ENCODE measurements at places on chromosomes 7 and 10. TPM values are rescaled to one million over a fixed set of nuclear protein-coding genes. Genes with fewer than 3 reads are reported as not detected.

DNA sequence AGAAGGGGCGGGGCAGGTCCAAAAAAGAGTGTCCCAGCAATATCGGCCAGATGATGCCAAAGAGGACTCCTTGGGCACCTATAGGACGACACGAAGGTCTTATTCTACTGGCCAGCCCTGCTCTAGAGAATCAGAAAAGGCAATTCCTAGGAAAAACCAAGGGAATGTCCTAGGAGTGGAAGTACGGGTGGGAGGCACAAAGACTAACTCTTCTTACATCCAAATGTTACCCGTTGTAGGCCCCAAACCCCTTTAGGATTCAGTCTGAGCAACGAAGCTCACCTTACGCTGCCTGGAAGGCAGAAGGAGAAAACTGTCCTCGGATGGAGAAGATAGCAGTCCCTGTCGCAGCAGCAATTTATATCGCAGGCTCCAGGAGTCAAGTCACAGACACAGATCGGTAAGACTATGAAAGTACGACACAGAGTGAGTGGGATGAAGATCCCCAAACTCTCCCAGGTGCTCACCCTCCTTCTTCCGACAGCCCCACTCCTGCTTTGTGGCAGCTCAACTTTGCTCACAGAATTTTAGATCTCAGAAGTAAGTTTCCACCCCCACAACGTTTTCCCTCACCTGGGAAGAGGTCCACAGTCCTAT lies 558 bp downstream of the TCTN3 start:
- peaks cover 11% of the 10 kb centered on the region for H3K4me1 ChIP-seq
- H3K4me3 ChIP-seq: peak overlapping the region; percentile 97
- DNase-seq: no peak
- H3K36me3 ChIP-seq: no peaks in the 10 kb centered on the region

DNA sequence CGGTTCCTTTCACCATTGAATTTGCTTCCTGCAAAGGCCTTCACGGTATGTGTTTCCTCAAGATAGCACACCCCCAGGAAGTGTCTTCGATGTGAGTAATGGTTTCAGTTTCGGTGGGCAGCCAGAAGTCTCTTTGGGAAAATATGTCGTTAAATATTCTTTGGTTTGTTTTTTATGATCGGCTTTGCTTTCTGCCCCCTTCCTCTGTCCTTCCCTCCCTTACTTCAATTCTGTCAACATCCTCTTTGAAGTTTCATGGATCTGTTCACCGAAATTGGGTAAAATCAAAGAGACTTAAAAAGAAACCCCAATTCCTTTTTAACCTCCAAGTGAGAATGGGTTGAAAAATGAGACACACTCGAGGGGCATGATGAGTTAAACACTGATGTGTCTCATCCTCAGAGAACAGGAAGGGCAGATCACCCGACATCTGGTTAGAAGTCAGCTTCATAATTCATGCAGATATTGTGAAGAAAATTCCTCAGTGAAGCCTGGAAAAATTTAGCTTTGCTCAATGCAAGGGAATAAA lies 170.8 kb upstream of the HABP2 start:
- H3K4me1 ChIP-seq: peaks cover 40% of the 10 kb centered on the region
- H3K27me3 ChIP-seq: no peaks in the 10 kb centered on the region
- peak overlapping the region; percentile 74 for H3K27ac ChIP-seq
- DNase-seq: no peak
- H3K4me3 ChIP-seq: no peak overlapping the region

GRCh38 chr7:95601316-95601715 lies 5.0 kb upstream of the PDK4 start:
- peaks cover 43% of the 10 kb centered on the region for H3K4me1 ChIP-seq
- H3K36me3 ChIP-seq: no peaks in the 10 kb centered on the region
- no peak for DNase-seq
- H3K27ac ChIP-seq: no peak overlapping the region
- peaks cover 9% of the 10 kb centered on the region for H3K27me3 ChIP-seq
- no peak overlapping the region for H3K4me3 ChIP-seq

- no peak overlapping the region for H3K4me3 ChIP-seq
- no peaks in the 10 kb centered on the region for H3K36me3 ChIP-seq
- no peak overlapping the region for H3K27ac ChIP-seq
- no peaks in the 10 kb centered on the region for H3K4me1 ChIP-seq
Observed at GRCh38 chr10:121296881-121297585, 301.2 kb downstream of the FGFR2 start.

DNA sequence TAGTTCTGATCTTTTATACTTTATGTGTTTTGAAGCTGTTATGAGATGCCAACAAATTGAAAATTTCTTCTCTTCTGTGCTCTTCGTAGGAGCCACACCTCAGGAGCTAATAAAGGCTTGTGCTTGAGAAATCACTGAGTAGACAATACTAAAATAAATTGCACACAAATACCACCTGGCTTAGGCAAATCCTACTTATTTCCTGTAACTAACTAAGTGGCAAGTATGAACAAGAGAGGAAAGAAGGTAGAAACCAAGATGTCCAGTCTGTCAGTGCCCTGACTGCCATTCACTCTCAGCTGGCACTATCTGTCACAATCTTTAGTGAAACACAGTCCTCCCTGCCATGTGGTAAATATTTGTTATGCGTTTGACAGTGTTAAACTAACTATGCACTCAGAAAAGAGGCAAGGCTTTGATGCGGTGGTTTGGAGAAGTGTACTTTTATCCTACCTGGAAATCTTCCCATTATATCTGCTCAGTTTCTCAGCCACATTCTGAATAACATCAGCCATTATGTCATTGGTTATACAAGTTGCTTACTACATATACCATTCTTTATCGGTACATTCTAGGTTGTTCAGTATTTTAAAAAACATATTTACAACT lies 293.4 kb upstream of the VWC2 start:
- no peaks in the 10 kb centered on the region for H3K4me1 ChIP-seq
- no peaks in the 10 kb centered on the region for H3K36me3 ChIP-seq
- H3K4me3 ChIP-seq: no peak overlapping the region
- no peak for DNase-seq
- no peak overlapping the region for H3K27ac ChIP-seq
- no peaks in the 10 kb centered on the region for H3K27me3 ChIP-seq

DNA sequence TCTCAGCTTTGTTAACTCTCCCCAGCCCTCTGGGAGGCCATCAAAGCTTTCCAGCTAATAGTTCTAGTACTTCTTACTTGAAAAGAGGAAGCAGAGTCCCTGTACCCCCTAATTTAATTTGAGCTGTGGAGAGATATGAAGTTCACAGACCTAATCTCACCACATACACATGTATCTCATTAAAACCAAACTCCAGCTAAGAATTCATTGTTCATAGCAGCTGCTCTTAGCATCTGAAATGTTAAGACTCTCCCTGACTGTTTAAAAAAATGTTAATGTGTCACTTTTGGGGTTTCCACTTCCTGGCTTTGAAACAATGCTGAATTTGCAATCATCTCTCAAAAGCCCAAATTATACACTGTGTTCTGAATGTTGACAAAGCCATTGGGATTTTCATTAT lies 16.2 kb upstream of the MRC1 start:
- DNase-seq: no peak
- H3K4me3 ChIP-seq: no peak overlapping the region
- no peaks in the 10 kb centered on the region for H3K4me1 ChIP-seq
- H3K27ac ChIP-seq: no peak overlapping the region
- H3K27me3 ChIP-seq: no peaks in the 10 kb centered on the region
- H3K36me3 ChIP-seq: no peaks in the 10 kb centered on the region

- H3K4me1 ChIP-seq: no peaks in the 10 kb centered on the region
- peak; percentile 6 for DNase-seq
- no peaks in the 10 kb centered on the region for H3K27me3 ChIP-seq
- no peaks in the 10 kb centered on the region for H3K36me3 ChIP-seq
- H3K4me3 ChIP-seq: no peak overlapping the region
Observed at GRCh38 chr7:157557263-157557662, 220.5 kb downstream of the DNAJB6 start.

DNA sequence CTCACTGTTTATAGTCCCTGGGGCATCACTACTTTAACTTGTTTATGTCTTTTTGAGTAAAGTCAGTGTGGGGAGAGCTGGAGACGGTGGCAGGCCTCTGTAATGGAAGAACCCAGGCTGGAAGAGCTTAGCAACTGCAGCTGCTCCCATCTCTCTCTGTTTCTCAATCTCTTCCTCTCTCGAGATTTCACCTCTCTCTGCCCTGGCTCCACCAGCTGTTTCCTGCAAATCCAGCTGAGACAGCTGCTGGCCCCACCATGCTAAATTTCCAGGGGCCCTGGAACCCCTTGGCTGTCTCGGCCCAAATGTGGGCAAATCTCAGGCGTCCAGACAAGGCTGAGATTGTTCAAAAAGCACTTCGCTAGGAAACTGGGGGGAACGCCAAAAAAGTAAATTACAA lies 25.8 kb upstream of the SLF2 start:
- H3K4me3 ChIP-seq: no peak overlapping the region
- no peak for DNase-seq
- no peaks in the 10 kb centered on the region for H3K36me3 ChIP-seq
- H3K27me3 ChIP-seq: peaks cover 41% of the 10 kb centered on the region

GRCh38 chr7:158834878-158835784 lies 5.8 kb upstream of the ESYT2 start:
- H3K27me3 ChIP-seq: no peaks in the 10 kb centered on the region
- H3K4me1 ChIP-seq: peaks cover 9% of the 10 kb centered on the region
- peak overlapping the region; percentile 13 for H3K27ac ChIP-seq
- no peak for DNase-seq
- H3K4me3 ChIP-seq: no peak overlapping the region
- H3K36me3 ChIP-seq: no peaks in the 10 kb centered on the region

DNA sequence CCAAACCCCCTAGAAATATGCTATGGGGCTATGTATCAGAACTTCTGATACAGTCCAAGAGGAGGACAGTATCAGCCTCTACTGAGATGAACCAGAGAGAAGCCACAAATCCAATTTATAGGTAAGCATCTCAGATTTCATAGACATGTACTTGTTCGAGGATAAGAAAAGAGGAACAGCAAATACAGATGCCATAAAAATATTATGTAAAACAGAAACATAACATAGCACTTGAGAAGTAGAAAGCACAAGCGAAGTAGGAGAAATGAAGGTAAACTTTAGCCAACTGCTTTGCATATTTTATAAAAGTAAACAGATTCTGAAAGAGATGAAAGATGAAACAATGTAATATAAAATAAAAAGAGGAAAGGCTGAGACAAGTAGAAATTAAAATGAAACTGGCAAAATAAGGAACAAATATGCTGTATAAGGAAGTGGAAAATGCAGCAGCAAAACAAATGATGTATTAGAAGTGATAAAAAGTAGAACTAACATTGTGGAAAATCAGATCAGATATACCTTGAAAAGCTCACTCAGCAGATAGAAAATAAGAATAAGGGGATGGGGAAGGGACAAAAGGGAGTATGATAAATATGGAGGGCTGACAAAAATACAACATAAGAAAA lies 135.1 kb downstream of the SKAP2 start:
- no peak for DNase-seq
- no peaks in the 10 kb centered on the region for H3K36me3 ChIP-seq
- H3K4me3 ChIP-seq: no peak overlapping the region
- H3K4me1 ChIP-seq: peaks cover 10% of the 10 kb centered on the region
- H3K27ac ChIP-seq: peak overlapping the region; percentile 55

- peak; percentile 37 for DNase-seq
- no peaks in the 10 kb centered on the region for H3K27me3 ChIP-seq
- no peak overlapping the region for H3K4me3 ChIP-seq
Observed at GRCh38 chr7:2904202-2904601, 60.1 kb upstream of the GNA12 start.

DNA sequence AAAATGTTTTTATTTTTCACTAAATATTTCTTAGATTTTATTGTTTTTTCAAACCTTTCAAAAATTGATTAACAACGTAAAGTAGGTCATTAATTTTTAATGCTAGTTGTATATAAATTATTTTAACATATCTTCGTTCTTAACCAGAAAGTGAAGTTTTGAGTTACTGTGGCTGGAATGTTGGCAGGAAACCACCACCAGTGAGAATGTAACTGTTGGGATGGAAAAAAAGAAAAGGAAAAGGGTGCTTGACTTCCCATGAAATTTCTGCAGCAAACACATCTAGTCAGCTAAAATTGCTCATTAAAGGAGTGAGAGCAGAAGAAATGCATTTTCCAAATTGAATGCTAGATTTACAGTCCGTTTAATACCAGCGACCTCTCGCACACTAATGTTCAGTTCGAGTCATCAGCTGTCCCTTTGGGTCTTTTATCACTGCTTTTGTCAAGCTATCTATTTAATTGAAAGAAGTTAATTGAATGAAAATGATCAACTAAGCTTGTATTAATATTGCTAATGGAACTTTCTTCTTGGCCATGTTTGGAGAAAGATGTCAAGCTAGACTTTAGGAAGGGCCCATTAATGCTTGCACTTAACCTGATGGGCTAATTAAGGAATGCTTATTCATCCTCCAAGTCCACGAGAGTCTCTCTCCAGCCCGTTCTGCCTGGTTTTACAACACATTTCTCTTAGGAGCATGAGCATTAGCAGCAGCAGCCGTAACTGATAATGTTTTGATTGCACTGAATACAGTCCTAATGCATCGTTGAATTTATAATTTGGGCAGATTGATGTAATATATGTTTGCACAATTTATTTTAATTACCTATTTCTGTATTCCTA lies 70.1 kb downstream of the UBE3C start:
- no peak overlapping the region for H3K4me3 ChIP-seq
- no peak for DNase-seq
- H3K27ac ChIP-seq: no peak overlapping the region
- no peaks in the 10 kb centered on the region for H3K27me3 ChIP-seq

GRCh38 chr7:76358011-76358480 lies 745 bp downstream of the YWHAG start:
- peak overlapping the region; percentile 99 for H3K27ac ChIP-seq
- H3K36me3 ChIP-seq: no peaks in the 10 kb centered on the region
- peak; percentile 43 for DNase-seq
- H3K27me3 ChIP-seq: no peaks in the 10 kb centered on the region

DNA sequence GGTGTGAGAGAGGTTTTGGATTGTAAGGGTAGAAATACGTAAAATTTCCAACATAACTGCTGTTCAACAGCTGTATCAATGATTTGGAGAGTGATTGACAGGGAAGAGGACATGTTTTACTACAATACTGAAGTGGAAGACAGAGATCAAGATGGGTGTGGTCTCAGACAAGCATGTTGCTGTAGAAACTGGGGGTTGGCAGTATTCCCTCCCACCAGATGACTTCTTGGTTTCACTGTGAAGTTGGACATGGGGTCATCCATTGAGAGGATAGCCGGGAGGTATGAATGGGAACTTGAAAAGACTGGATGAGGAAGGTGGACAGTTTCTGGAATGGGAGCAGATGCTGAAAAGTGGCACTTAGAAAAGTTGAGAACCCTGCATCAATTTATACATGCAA lies 95.3 kb upstream of the HDAC9 start:
- DNase-seq: no peak
- no peaks in the 10 kb centered on the region for H3K36me3 ChIP-seq
- H3K4me3 ChIP-seq: no peak overlapping the region
- no peaks in the 10 kb centered on the region for H3K4me1 ChIP-seq
- no peak overlapping the region for H3K27ac ChIP-seq

GRCh38 chr7:5827755-5828154 lies 46.3 kb upstream of the RNF216 start:
- no peaks in the 10 kb centered on the region for H3K36me3 ChIP-seq
- H3K4me3 ChIP-seq: no peak overlapping the region
- H3K4me1 ChIP-seq: no peaks in the 10 kb centered on the region
- no peaks in the 10 kb centered on the region for H3K27me3 ChIP-seq
- DNase-seq: no peak
- no peak overlapping the region for H3K27ac ChIP-seq

The NEBL gene
- polyA plus RNA-seq: 14.9 TPM

The ZNF107 gene
- polyA plus RNA-seq: 12.2 TPM

The TUBB8 gene
- polyA plus RNA-seq: 1.1 TPM

The GNG11 gene
- polyA plus RNA-seq: 49.2 TPM

The SPOCK2 gene
- polyA plus RNA-seq: 9.8 TPM

The RBP4 gene
- 0.34 TPM for polyA plus RNA-seq

The SLC39A12 gene
- polyA plus RNA-seq: not detected

The FANK1 gene
- polyA plus RNA-seq: 9.1 TPM

The ERVW-1 gene
- polyA plus RNA-seq: 1.9 TPM

The HDAC9 gene
- polyA plus RNA-seq: 8.4 TPM

The SAP25 gene
- polyA plus RNA-seq: 4.5 TPM

The EN2 gene
- polyA plus RNA-seq: not detected

The NRP1 gene
- polyA plus RNA-seq: 160 TPM

The SMNDC1 gene
- polyA plus RNA-seq: 49.6 TPM
